ENCODE measurements at places on chromosomes 6 and 20.

DNA sequence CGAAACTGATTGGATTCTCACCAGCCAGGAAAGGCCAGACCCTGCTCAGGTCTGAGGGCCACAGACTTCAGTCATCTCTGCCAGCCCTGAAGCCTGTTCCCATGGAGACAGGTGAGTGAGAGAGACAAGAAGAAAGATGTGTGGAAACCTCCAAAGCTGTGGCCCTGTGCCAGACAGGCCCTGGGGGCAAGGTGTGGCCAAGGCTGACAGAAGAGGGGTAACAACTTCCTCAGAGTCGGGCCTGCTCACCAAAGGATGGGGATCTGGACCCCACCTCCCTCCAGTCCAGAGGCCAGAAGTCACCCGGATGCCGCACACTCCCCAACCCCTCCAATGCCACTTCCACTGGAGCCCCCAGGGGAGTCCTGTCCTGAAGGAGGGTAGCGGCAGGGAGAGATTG, 73.6 kb downstream of the MDGA1 start:
- no peak for DNase-seq

GRCh38 chr6:75842191-75842590, 93.2 kb downstream of the MYO6 start:
- no peak for DNase-seq

DNA sequence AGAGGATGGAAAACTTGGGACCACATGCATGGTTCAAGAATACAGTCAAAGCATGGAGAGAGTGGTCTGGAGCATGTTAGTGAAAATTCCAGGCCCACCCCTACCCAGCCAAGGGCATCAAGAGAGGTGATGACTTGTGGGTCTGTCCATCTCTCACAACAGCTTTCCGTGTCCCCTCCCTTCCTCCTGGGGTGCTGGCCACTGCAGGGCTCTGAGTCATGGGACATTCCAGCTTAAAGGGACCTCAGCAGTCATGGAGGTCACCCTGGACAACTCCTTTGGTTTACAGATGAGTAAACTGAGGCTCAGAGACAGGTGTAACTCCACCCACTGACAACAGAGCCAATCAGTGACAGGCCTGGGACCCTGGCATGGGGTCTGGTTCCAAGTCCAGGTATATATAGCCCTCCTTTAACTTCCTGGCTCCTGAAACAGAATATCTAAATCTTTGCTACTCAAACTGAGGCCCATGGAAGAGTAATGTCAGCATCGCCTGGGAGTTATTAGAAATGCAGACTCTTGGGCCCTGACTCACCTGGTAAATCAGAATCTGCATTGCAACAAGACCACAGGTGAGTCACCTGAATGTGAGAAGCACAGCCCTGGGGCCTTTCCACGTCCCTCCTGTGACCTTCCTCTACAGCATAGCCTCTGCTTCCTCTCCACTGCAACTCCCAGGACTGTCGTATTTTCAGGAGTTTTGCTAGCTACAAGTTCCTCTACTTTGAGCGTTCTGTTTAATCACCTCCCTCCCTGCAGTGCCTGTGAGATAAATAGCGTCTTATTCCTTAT, 170.2 kb downstream of the ZDHHC14 start:
- no peak for DNase-seq

DNA sequence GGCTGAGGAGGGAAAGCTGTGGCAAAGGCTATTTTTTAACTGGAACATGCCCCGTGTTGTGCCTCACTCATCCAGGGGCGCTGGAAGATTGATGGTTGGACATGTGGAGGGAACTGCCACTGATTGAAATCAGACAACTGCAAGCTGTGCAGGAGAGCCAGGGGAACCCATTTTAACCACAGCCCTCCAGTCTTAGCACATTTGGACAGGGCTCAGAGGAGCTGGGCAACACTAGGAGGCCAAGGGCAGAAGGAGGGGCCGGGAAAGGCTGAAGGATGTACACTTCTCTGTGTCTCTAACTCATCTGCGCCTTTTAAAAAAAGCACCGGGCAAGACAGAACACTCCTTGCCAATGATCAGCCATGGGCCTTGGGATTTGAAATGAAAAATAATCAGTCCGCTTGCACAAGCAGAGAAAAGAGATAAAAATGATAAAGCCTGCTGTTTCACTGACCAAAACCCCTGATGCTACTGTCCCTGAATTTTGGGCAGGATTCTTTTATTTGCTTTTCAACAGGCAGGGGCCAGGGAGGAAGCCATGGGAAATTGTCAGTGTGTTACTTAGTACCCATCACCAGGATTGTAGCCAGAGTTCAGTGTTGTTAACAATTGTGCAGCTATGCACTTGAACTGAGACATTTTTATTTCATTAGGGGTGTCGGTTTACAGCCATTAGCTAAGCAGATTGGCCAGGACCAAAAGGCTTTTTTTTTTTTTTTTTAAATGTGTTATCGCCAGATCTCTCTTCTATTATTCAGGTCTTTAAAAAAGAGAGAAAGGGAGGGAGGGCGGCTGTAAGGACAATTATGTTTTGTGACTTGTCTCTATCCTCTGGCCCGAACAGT, 109.3 kb upstream of the EYA4 start:
- DNase-seq = peak; percentile 84

DNA sequence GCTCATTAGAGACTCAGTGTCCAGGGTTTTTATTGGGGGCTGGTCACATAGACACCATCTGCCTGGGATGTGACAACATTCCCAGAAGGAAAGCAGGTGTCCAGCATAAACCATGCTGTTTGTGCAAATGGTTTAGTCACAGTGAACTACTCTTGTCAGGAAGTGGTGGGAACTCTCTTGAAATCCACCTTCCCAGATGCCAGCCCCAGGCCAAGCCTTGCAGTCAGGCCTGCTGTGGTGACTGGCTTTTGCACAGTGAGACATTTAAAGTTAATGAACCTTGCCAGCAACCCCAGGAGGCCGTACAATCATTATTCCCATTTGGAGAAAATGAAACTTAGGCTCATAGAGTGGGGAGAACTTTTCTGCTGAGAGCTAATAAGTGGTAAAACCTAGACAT, 242.5 kb upstream of the KCNG1 start:
- no peak for DNase-seq

DNA sequence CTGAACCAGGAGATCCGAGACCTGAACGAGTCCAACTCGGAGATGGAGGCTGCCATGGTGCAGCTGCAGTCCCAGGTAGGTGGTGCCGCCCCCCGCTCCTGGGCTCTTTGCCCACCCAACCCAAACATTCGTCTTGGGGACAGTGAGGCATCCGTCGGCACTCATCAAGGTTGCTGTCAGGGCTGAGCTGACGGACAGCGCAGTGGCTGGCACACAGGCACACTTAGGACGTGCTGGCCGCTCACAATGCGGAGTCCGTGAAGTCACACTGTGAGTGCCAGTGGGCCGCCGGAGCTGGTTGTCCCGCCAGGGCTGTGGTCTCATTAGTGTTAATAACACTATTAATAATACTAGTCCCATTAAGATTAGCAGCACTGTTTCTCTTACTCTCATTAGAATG, 18.2 kb upstream of the PCMTD2 start:
- DNase-seq = no peak

GRCh38 chr6:1697688-1698351, 88.1 kb downstream of the FOXC1 start:
- no peak for DNase-seq

DNA sequence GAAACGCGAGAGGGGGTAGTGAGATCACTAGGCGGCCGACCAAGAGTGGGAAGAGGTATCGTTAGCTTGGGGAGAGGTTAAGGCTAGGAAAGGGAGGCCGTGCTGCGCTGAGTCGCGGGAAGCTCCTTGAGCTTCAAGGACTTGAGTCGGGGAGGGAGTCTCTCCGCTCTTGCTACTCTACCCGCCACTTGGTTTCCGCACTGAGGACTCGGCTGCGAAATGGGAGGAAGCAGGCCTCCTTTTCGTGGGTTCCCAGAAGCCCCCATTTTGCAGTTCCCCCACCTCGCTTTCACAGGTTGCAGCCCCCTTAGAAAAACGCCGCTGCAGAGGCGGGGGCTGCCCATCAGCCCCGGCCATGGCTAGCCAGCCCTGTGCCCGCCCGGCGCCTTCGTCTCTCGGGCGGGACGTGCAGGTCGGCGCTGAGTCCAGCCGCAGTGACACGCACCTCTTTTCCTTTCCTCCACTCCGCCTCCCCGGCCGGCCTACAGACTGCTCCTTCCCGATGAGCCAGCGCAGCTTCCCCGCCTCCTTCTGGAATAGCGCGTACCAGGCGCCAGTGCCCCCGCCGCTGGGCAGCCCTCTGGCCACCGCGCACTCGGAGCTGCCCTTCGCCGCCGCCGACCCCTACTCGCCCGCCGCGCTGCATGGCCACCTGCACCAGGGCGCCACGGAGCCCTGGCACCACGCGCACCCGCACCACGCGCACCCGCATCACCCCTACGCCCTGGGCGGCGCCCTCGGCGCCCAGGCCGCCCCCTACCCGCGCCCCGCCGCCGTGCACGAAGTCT, 4.9 kb downstream of the VGLL2 start:
- DNase-seq = no peak

DNA sequence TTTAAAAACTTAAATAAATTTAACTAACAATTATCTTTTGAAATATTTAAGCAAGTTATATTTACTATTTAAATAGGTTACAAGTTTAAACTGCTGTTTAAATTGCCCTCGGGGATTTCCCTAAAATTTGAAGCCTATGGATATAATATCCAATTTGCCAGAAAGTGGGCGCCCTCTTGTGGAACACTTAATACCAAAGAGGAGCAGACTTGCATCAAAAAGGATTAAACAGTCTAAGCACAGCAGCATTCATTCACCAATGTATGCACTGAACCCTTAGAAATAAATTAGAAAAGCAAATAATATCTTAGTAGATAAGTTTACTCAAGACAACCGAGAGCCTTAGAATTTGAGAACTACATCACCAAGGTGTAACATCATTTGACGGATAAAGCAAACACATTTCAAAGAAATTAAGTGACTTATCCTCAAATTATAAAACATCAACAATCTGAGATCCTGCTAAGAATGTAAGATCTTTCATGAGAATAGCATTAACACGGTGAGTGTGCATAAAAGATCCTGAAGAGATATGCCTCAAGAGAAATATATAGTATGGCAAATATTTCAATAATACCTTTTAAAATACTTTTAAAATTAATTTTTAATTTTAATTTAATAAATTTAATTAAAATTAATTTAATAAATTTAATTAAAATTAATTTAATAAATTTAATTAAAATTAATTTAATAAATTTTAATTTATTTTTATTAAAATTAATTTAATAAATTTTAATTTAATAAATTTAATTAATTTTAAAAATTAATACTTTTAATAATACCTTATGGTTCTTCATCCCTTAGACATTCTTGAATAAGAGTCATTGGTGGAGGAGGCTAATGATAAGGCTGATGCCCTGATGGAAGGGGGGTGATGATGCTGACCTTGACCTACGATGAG, 11.5 kb upstream of the MEP1A start:
- peak; percentile 86 for DNase-seq

DNA sequence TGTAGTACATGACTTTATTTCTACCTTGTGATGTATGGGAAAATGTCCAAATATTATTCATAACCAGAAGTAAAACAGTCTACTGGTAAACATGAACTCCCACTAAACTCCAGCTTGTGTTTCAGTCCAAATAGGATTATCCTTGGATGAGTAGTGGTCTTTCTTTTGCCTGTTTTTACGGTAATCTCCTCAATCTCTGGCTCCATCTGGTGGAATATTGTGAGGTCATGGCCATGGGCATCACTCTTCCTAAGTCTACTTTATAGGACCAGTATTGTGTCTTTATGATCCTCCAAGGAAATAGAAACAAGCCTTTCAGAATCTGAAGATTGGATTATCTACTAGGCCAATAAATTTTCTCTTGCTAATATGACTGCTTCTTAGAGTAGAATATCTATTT, 505.0 kb downstream of the BMP2 start:
- DNase-seq = peak; percentile 45

DNA sequence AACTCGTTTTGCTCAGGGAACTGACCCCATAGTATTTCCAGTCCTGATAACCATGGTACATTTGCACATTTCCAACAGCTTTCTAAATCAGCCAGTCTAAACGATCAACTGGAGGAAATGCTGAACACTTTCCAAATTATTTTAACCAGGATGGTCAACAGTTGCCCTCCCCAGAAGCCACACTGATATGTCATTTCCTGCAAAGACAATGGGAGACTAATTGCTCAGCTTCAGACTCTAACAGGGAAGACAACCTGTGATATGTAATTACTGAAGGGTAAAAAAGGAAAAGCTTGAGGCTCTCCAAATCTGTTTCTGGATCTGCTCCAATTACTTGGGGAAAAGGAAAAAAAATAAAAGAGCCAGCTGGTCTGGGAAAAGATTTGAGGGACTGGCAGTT, 88.8 kb downstream of the FYN start:
- DNase-seq = peak; percentile 62

DNA sequence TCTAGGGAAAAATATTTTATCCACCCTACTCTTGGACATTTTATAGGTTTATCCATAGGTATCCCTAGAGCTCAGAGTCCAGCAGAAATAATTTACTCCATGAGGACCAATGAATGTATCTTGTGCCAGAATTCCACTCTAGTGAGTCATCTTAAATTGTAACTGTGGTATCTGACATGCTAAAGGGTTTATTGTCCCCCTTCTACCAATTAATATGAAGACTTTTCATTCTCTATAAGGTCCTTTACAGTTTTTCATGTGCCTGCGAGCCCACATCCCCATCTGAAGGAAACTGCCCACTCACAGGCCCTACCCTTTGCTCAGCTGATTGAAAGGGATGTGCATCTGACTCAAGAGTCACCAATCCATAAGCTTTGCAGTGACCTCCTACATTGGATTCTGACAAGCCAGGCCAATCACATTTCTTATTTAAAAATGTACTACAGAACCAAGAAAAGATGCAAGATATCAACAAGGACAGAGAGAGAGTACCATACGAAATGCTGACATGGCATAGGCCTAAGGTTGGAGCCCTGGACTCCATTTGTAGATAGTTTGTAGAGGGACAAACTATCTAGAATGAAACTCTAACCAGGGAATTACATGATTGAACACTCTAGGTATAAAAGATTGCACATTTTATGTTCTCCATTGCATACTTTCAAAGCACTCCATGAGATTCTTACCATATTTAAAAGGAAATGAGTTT, 93.4 kb upstream of the DEFB112 start:
- DNase-seq = no peak

- DNase-seq = no peak
These were observed 105.4 kb upstream of the RIN2 start for GRCh38 chr20:19652591-19653026.

DNA sequence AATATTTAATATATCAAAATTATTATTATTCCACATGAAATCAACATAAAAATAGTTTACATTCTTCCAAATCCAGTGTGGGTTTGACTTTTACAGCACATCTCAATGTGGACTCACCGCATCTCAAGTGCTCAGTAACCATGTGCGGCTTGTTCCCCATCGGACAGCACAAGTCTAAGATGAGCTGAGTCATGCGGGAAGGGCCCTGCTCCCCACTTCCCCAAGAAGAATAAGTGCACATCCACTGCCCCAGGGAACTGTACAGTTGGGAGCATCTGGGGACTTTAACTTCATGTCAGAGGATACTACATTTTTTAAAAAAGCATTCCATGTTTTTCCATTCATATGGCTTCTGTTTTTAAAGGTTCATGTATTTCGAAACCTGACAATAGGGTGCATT, 325.6 kb downstream of the BTBD3 start:
- DNase-seq = peak; percentile 17
